ENCODE measurements at places on chromosomes 16 and 17. TPM values are rescaled to one million over a fixed set of nuclear protein-coding genes. Genes with fewer than 3 reads are reported as not detected.

ZNF385C gene
- 3.0 TPM for polyA plus RNA-seq

GJD3 gene
- 8.6 TPM for polyA plus RNA-seq

ATP2C2 gene
- polyA plus RNA-seq = 0.79 TPM

CLEC3A gene
- not detected for polyA plus RNA-seq

- no peaks in the 10 kb centered on the region for H3K27me3 ChIP-seq
- H3K27ac ChIP-seq = no peak overlapping the region
- no peak overlapping the region for H3K4me3 ChIP-seq
- peaks cover 10% of the 10 kb centered on the region for H3K36me3 ChIP-seq
- no peak for DNase-seq
- H3K4me1 ChIP-seq = no peaks in the 10 kb centered on the region
Observed at GRCh38 chr17:11979795-11980194, 17.5 kb downstream of the ZNF18 start.

DNA sequence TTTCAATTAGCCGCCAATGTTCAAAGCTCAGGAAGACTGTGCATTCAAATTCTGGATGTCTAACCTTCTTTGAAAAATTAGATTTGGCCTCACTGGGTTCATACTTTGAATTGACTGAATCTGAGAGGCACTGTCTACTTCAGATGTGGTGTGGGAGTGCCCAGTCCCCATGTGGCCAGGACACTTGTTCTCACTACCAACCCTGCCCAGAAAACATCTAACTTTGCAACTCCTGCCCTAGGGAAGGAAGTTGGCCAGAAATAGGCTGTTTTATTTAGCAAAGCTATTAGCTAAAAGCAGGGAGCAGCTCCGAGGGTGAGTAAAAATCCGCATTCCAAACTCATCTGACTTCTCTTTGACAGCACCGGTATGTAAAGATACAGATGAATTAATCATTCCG lies 86.3 kb downstream of the XYLT1 start:
- H3K4me1 ChIP-seq = peaks cover 84% of the 10 kb centered on the region
- H3K27me3 ChIP-seq = no peaks in the 10 kb centered on the region
- DNase-seq = no peak
- peak overlapping the region; percentile 73 for H3K27ac ChIP-seq
- no peak overlapping the region for H3K4me3 ChIP-seq
- H3K36me3 ChIP-seq = no peaks in the 10 kb centered on the region

DNA sequence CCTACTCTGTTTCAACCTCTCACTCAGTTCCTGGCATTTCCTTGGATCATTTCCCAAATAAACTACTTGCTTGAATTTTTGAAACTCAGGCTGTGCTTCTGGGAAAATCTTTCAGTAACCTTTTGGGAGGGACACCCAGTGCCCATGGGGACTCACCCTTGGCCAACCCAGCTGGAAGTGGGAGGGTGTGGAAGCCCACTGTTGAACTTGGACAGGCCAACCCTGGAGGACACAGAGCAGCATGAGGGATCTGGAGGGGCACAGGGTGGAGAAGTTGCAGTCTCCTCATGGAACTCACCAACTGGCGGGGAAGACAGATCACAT lies 11.2 kb downstream of the RTN4RL1 start:
- DNase-seq = no peak
- H3K27ac ChIP-seq = no peak overlapping the region
- no peaks in the 10 kb centered on the region for H3K4me1 ChIP-seq
- H3K36me3 ChIP-seq = no peaks in the 10 kb centered on the region

- no peak overlapping the region for H3K4me3 ChIP-seq
- DNase-seq = peak; percentile 36
- H3K27me3 ChIP-seq = no peaks in the 10 kb centered on the region
- H3K27ac ChIP-seq = no peak overlapping the region
- no peaks in the 10 kb centered on the region for H3K36me3 ChIP-seq
Observed at GRCh38 chr16:75105306-75106061, 11.1 kb downstream of the LDHD start.

DNA sequence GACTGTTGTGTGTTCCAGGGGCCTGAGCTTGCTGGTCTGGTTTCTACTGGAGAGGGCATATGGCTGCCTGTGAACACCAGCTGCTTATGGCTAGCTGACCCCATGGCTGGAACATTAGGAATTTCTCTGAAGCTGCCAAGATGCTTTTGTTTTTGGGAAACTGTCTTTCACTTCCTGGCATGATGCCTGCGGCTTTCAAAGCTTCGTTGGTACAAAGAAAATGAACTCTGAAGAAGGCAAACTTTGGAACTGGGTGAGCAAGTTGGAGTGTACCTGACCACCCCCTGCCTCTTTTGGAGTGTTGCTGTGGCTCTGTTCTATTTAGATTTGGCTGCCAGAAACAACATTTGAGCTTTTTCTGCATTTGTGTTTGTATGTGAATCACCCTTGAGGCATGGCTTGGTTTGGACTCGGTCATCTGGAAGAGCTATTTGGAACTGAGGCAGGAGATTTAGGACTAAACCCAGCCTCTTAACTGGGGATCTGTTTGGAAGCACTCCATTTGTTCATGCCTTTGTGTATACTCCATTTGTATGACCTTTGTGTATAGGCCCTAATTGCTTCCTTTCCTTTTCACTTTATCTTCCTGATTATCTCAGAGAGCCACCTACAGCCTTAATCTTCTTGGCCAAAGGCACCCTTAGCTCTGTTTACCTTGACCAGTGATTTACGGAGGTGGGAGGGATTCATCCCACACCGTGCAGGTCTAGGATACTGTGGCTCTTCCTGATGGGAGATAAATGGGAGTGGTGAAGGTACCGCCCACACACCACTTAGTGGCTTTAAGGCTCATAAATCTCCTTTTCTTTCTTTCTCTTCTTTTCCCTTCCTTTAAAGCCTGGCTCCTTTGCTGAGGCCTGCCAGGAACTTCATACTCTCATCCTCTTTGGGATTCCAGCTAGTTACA lies 7.3 kb upstream of the CPHXL start:
- no peaks in the 10 kb centered on the region for H3K27me3 ChIP-seq
- H3K36me3 ChIP-seq = no peaks in the 10 kb centered on the region
- H3K27ac ChIP-seq = no peak overlapping the region
- H3K4me1 ChIP-seq = no peaks in the 10 kb centered on the region
- peak; percentile 58 for DNase-seq

DNA sequence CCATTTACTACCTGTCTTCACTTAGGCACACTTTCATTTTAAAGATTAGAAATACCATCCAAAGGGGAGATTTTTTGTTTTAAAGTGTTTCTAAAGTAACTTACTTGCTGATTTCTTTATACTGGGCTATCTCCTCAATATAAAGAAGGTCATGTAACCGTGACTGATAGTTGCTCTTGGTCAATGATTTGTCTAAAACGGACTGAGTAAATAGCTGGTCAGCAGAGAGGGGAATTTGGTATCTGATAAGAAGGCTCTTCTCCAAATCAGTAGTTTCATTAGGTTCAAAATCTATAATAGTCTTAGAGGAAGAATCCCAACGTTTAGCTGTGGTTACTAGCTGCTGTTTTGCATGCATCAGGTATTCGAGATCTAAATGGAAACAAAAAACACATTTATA lies 66.4 kb downstream of the HELZ start:
- H3K27me3 ChIP-seq = no peaks in the 10 kb centered on the region
- H3K36me3 ChIP-seq = peaks cover 18% of the 10 kb centered on the region
- H3K27ac ChIP-seq = no peak overlapping the region

GRCh38 chr16:76963614-76964315 lies 227.2 kb upstream of the MON1B start:
- no peak overlapping the region for H3K4me3 ChIP-seq
- H3K4me1 ChIP-seq = no peaks in the 10 kb centered on the region
- no peaks in the 10 kb centered on the region for H3K36me3 ChIP-seq
- H3K27me3 ChIP-seq = no peaks in the 10 kb centered on the region

DNA sequence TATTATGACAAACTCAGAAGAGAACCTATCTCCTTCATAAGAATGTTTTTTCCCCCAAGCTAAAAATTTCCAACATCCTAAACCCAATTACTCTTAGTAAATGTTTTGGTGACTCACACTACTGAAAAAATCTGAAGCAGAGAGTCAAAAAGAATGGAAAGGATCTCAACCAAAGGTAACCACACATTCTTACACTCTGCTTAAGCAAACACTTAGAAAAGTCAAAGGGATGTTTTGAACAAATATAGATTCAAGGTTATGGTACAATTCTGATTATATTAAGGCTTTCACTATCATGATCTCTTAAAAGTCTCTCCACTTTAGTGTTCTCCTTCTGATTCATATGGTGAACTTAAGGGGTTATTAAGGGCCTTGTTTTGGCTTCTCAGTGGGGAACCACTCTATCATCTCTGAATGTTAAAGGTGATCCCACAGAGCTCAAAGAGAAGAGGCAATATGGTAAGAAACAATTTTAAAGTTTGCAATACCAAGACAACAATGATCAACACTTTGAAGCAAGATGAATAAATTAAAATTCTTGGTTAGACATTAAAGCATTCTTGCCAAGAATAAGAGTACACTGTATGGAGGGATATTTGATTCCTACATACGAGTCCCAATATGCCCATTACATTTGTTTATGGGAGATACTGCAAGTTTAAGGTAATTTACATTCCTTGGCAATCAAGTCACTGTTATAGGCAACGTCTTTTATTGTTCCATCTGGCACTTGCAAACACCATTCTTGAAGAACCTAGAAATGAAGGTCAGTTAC lies 69.2 kb downstream of the CDC27 start:
- H3K27me3 ChIP-seq = no peaks in the 10 kb centered on the region
- no peak overlapping the region for H3K4me3 ChIP-seq
- peak; percentile 20 for DNase-seq
- H3K27ac ChIP-seq = no peak overlapping the region
- peaks cover 40% of the 10 kb centered on the region for H3K36me3 ChIP-seq

- no peaks in the 10 kb centered on the region for H3K27me3 ChIP-seq
- H3K36me3 ChIP-seq = no peaks in the 10 kb centered on the region
- no peak overlapping the region for H3K4me3 ChIP-seq
Observed at GRCh38 chr17:1940810-1941185, 84.3 kb downstream of the RTN4RL1 start.

Measured in cardiac muscle cell (in vitro differentiated cells and primary cell).